ENCODE measurements at places on chromosomes 7 and 10.

- no peak for DNase-seq
These were observed 22.7 kb upstream of the PITRM1 start for GRCh38 chr10:3195286-3195685.

DNA sequence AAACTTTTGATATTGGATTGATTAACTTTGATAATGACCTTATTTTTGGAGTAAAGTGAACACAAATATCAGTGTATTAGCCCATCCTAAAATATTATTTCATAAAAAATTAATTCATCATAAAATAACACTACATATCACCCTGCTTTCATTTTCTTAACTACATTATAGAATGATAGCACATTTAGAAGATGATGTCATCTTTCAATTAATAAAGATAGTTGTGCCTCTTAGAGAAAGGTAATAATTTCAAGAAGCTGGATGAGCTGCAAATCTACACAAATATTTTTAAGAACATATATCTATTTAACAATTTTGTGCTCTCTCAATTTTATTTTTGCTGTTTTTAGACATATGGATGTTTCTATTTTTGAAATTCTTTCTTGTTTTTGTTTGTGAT lies 126.1 kb downstream of the CNTNAP2 start:
- no peak for DNase-seq

DNA sequence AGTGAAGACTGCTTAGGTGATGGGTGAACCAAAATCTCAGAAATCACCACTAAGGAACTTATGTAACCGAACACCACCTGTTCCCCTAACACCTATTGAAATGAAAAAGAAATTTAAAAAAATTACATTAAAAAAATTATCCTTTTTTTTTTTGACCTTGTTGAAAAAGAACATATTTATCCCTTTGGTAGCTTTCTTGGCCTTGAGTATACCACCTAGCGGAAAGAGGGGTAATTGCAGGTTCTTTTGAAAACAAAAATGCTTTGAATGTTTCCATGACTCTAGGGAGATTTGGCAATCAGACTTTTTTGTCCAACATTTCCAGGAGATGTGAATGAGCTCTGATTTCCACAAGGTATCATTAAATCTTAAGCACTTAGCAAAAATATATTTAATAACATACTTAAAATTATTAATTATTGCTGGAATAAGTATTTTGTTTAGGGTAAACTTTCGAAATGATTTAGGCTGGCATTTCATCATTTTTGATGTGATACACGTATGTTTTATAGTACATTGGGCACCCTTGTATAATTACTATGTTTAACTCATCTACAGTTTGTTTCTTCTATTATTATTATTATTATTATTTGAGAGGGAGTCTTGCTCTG lies 47.0 kb upstream of the ELMO1 start:
- peak; percentile 41 for DNase-seq

- DNase-seq: no peak
These were observed 38.8 kb downstream of the RAMP3 start for GRCh38 chr7:45196374-45196773.

DNA sequence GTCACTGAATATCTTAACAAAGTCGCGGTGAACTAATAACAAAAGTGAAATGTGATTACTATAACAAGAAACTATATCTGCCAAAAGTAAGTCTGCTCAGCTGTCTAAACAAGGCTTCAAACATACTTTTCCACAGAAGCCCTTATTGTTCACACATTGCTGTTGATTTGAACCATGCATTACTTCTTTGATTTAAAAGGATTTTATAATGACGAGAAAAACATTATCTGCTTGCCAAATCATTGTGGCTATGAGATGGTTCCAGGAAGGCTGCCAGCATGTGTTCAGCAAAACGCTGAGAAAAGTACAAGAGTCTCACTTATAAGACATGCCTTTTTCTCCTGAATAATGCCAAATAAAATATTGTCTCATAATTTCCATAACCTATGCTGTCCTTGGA lies 24.4 kb downstream of the RNF133 start:
- no peak for DNase-seq

- DNase-seq: no peak
These were observed 2.5 kb downstream of the ZYX start for GRCh38 chr7:143383642-143383957.

DNA sequence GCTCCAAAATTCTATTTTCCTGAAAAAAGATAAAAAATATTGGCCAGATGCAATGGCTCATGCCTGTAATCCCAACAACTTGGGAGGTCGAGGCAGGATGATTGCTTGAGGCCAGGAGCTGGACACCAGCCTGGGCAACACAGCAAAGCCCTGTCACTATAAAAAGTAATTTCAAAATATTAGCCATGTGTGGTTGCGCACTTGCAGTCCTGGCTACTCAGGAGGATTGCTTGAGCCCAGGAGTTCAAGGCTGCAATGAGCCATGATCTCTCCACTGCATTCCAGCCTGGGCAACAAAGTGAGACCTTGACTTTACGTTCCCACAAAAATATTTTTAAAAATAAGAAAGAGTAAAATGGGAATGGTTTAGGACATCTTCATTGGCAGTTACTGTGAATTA lies 104.1 kb upstream of the AFAP1L2 start:
- no peak for DNase-seq

- peak; percentile 86 for DNase-seq
These were observed 593 bp upstream of the ADRA2A start for GRCh38 chr10:111076191-111076681.

DNA sequence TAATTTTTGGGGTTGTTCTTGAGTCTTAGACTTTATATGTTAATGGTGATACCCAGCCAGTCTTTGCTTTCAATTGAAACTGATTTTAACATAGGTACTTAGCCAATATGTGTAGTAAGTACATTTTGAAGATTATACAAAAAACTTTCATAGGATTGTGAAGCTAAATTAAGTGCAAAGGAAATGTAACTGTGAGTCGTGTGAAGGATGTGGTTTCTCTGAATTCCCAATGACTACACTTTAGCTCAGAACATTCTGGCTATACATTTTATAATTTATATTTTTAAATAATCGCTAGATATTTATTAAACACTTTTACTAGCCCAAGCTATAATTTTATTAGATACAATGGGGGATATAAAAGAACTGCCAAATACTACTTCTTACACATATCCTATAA lies 359.3 kb downstream of the PCLO start:
- no peak for DNase-seq

DNA sequence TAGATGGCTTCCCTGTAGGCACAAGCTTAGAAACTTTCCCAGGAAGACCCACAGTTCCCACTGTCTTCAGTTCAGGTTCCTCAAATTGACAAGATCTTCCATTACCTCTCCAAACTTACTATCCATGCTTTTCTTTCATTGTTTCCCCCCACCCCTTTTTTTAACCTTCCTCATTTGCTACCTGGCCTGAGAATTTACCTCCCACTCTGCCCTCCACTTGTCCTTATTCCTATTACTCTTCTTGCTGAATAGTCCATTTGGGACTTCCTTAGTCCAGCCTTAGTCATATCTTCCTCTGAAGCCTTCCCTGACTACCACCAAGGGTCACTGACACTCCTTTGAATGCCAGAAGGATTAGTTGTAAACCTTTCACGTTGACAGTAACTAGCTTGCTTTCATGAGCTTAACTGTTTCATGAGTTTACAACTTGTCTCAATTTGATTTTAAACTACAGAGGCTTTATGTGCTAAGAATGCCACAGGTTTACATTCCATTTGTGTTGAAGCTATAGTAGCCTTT lies 1.2 kb upstream of the CALU start:
- DNase-seq: peak; percentile 7

- no peak for DNase-seq
These were observed 40.9 kb downstream of the FHIP2A start for GRCh38 chr10:114862456-114862855.
